ENCODE measurements at places on chromosomes 7 and 10.

GRCh38 chr7:44768628-44769371 is 20.2 kb downstream of the ZMIZ2 start:
- no peak for DNase-seq

GRCh38 chr7:131642429-131642828 is 86.0 kb upstream of the PODXL start:
- DNase-seq, result no peak

DNA sequence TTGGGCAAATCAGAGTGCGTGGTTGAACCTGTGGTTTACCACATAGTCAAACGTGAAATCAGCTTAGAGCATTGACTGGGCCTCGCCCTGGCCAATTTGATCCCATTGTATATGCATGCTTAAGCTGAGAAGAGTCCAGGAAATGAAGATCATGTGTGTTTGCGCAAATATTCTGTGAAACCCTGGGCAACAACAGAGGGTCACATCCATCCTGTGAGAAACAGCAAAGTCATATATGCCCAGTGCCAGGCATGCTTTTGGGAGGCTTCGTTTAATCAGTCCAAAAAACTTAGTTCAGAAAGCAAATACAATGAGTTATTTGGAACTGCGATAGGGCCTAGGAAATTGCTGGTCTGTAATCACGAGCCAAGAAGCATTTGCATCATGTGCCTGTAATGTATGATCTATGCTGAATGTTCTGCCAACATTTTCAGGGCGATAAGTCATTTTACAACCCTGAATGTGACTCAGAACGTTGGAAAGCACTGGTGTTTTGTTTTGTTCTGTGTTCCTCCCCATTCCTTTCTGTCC is 412.1 kb upstream of the CELF2 start:
- no peak for DNase-seq

GRCh38 chr7:73341877-73342276 is 13.9 kb downstream of the FKBP6 start:
- no peak for DNase-seq

GRCh38 chr7:137245186-137245585 is 98.3 kb downstream of the PTN start:
- DNase-seq, result no peak

- no peak for DNase-seq
These were observed 34.2 kb downstream of the FIGNL1 start for GRCh38 chr7:50415844-50416364.

- DNase-seq, result no peak
These were observed 178.3 kb downstream of the CDCA7L start for GRCh38 chr7:21767300-21767900.

GRCh38 chr10:3151889-3152565 is 20.6 kb downstream of the PITRM1 start:
- DNase-seq, result no peak

- DNase-seq, result no peak
These were observed 97.9 kb downstream of the MTPN start for GRCh38 chr7:135879233-135879632.

DNA sequence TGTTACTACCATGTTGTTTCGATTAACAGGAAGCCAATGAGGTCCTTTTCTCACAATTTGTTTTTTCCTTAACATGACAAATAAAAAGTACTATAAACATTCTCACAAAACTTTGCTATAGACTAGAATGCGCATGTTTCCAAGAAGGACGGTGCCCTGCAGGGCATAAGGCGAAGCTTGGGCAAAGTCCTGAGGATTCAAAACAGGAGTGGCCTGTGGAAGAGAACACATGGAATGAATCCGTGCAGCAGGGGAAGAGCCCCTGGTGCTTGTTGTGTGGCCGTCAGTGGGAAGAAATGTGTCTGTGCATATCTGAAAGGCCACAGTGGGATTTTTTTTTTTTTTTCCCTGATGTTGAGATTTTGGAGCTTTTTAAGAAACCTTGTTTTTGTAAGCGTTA is 67.6 kb downstream of the ITGA8 start:
- DNase-seq, result no peak

DNA sequence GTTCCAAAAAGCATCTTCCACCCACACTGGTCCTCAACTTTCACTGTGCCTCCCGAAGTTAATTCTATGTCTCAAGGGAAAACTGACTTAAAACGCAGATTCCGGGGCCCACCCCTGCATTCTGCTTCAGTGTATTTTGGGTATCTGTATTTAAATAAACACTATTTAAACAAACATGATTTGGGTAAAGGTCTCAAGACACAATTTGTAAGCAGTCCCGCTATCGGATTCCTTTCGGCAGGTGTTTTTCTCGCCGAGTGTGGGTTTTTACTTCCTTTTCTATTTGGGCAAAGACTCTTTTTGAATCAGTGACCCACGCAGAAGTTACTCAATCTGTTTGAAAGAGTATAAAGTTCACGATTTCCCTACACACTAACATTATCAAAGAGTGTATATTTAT is 1.2 kb downstream of the PDIA4 start:
- no peak for DNase-seq

DNA sequence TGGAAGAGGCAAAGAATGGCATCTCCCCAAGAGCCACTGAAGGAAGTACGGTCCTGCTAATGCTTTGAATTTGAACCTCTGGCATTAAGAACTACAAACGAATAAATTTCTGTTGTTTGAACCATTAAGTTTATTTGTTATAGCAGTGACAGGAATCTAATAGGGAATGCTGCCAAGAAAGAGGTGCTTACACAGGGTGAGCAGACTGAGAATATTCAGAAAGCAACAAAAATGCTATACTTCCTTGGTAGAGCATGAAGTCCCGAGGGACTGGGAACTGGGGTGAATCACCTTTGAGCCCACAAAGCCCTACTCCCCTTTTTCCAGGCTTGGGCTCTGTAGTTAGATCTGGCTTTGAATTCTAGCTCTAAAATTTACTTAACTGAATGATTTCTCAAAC is 45.0 kb downstream of the PANK1 start:
- no peak for DNase-seq

DNA sequence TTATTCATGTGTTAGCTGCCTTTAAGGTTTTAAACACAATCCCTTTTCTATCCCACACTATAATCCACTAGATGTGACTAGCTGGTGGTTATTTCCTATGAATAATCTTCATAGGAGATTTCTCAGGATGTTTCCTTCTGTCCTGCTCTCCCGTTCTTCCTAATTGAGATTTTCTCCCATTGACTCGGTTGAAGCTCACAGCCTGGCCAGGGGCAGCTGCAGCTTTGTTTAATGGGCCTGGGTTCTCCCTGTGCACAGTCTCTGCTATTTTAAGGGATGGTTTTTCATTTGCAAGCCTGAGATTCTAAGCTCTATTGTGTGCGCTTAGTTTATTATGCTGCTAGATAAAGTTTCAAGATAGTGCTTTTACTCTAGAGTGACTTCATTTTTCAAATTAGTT is 283.4 kb upstream of the AOAH start:
- no peak for DNase-seq

DNA sequence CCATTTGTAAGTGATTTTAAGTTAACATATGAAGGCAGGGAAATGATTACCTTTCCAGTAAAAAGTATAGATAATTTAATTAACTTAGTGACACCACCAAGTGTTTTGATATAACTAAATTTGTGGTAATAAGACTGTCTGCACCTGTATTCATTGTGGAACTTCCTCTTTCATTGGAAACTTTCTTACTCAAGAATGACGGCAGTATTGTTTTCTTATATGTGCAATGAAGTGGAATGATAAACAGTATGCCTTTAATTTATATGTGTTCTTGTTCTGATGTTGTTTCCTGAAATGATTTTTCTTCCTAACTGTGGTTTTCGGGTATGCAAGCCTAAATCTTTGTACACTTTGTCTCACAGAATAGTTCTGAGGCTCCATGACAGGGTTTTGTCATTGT is 46.4 kb downstream of the CASD1 start:
- DNase-seq, result no peak

DNA sequence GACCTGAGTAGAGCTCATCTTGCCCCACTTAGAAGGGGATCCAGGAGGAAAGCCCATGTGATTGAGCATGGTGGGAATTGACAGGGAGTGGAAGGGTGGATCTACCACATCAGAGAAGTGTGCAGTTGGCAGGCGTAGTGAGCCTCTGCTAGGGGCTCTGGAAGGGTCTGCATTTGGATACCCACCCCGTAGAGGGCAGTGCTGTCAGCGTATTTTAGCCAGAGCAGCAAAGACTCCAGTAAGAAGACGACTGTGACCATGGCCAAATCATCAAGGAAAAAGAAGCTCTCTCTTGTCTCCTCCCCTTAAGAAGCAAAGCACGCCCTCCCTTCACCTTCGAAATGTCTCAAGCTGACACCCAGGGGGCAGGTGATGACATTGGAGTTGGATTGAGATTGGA is 68.8 kb upstream of the INHBA start:
- no peak for DNase-seq

All from naive thymus-derived CD8-positive, alpha-beta T cell (primary cell).